ENCODE measurements at places on chromosomes 4 and X.

DNA sequence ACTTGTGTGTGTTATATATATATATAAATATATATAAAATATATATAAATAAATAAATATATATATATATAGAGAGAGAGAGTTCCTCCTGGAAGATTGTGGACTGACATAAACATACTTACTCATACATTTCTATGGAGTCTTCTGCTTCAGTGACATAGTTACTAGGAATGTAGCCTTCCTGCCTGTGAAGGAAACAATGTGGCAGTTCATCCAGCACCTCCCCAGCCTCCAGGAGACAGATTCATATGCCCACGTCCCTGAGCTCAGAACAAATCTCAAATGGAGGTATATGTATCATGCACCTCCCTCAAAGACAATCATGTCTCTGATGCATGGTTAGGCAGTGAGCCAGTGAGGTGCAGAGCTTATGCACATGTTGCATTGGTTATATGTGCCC lies 11.4 kb upstream of the TIMM8A start:
- DNase-seq = no peak

DNA sequence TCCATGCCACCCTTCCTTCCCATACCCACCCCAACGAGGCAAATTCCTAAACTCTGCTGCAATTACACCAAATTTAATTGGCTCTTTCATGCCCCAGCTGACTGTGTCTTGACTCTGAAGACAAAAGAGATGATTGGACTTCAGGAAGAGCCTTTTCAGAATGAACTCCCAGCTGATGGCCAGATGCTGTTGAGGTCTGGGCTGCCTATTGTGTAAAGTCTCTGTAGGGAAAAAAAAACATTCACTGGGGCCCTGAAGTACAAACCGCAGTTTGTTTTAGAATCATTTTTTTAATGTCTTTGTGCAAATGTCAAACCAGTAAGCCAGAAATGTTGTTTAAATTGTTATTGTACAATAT lies 174.8 kb downstream of the HHIP start:
- DNase-seq = no peak

DNA sequence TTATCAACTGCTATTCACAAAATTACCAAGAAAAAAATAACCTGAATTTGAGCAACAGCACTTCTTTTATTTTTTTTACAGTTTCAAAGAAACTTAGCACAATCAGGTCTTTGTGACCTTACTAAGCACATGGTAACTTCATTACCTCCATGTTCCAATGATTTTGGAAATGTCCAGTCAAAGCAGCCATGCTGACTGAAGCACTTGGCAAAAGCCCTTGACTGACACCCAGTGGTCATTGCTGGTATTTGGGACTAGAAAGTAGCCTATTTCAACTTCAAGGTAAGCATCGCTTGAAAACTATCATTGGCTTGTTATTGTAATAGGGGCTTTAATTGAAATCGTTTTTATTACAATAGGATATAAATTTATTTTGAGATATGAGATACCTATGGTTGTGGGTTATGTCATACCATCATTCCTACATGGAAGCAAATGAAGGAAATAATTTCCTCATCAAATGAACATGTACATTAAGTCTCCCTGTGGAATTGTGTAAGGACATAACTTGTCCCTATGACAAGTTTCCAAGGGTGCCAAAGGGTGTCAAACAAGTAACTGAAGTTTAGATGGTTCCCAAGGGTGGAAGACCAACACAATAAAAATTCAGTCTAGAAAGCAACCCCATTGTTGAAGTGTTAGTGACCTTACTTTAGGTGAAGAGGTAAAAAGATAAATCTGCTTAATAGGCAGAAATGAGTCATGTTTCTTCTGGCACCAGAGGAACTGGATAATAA lies 15.2 kb upstream of the ANXA10 start:
- DNase-seq = peak; percentile 37

DNA sequence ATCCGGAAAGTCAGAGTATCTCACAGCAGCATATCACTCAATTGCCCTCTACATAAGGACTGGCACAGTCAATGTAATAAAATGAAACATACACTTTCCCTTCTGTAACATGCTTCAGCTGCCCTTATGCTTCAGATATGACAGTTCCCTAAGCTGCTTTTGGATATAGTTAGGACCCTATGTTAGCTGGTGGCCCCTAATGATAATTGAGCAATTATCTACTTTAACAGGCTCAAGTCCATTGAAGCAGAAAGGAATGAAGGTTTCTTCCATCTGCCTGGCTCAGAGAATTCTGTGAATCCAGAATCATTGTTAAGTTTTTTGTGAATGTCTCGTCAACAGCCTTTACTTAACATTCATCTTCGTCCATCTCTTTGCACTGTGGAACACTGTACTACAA lies 951.2 kb upstream of the DIAPH2 start:
- no peak for DNase-seq

- no peak for DNase-seq
These were observed at the start of gene ITIH6 for GRCh38 chrX:54798137-54798536. ITIH6 (minus strand) TSS chrX:54798255; CDS start chrX:54798210, 45 bp downstream.

DNA sequence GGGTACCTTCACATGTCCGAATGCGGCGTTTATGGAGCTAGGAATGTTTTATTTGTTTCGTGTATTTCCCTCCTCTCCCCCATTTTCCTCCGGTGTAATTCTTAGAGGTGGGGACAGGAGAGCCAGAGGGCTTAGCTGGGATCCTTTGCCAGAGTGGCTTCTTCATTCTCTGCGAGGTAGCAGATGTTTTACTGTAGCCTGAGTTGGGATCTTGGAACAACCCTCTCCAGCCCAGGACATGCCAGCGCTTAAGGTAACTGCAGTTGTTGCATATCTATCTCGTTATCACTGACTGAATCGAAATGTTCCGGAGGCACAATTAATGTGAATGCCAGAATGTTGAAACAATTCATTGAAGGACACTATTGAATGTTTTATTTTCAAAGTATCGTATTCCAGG lies 59.0 kb upstream of the DYNLT3 start:
- no peak for DNase-seq

- DNase-seq = no peak
These were observed 22.0 kb downstream of the CT47C1 start for GRCh38 chrX:119094819-119095218.

DNA sequence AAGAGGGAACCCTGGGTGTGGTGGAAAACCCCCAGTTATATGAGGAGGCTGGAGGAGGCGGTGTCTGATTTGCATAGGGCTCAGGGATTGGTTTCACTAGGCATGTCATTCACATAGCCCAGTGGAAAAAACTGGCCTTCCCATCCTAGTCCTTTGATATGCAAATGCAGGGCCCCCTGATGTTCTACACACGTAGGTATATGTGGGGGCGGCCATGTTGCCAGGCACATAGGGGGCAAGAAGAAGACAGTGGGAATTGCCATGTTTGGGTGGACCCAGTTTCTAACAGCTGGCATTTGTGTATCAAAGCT lies 34.0 kb upstream of the ENPP6 start:
- DNase-seq = no peak

DNA sequence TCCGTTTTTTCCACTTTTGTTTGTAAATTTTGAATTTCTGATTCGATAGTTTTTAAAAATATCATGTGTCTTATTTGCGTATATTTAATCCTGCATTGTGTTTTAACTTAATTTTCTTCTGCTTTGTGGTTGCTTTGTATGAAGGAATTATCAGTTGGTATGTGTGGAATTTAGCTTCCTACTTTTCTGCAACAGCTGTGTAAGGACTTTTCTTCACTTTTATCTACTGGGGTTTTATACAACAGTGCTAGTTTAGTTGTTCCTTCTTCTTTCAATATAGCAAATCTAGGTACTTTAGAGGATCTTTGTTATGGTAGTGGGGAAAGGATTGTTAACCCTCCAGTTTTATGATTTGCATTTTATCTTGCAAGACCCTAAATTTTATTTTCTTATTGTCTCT lies 410.3 kb downstream of the CCSER1 start:
- no peak for DNase-seq

DNA sequence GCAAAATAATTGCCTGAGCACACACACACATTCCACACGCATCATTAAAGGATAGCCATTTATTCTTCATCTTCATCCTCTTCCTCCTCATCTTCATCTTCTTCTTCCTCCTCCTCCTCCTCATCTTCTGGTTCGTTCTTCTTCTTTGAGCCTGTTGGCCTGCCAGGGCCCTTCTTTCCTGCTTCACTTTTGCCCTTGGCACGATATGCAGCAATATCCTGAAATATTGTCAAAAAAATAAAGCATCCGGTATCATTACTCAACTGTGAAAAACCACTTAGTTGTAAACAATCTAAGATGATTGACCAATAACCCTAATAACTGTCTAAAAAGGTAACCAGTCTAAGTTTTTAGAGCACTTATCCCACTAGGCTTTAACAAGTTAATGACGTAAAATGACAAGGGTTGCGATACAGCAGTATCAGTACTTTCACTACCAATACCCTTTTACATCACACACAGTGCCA lies 2.1 kb downstream of the HMGB2 start:
- no peak for DNase-seq

GRCh38 chrX:5549512-5549911 lies 679.2 kb downstream of the NLGN4X start:
- DNase-seq = no peak

GRCh38 chr4:168240821-168241220 lies 77.7 kb downstream of the DDX60 start:
- DNase-seq = no peak

DNA sequence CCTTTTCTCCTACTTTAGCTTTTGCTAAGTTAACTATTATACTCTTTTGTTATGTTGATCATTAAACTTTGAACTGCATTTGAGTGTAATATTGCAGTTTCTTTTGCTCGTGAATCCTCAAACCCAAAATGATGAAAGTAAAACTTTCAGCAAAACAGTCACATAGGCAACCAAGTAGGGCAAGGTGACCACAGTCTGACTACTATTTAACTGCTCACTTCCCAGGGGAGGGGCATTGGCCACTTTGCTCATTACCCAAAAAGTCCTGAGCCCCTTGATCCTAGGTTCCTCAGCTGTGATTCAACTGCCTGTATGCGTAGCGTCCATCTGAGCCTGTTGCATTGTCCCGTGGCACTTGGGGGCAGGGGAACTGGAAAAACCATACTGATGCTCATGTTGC lies 17.0 kb downstream of the RBMX2 start:
- DNase-seq = no peak

DNA sequence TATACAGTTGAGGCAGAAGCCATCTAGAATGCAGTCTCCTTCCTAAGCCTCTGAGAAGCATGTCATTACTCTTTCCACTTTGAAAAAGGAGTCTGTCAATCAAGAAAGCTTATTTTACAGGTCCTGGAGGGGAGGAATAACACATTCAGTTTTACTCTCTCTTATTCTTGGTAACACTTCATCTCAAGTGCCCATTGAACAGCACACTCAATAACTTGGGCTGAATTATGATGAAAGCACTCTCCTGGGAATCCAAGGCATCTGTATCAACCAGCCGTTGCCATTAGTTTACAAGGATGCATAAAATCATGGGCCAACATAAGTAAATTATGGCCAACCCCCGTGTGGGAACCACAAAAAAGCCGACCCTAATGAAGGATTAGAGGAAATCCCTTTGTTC lies 282.4 kb downstream of the C4orf33 start:
- DNase-seq = peak; percentile 25

- DNase-seq = no peak
These were observed 645.9 kb downstream of the ANKRD50 start for GRCh38 chr4:124066595-124066994.

DNA sequence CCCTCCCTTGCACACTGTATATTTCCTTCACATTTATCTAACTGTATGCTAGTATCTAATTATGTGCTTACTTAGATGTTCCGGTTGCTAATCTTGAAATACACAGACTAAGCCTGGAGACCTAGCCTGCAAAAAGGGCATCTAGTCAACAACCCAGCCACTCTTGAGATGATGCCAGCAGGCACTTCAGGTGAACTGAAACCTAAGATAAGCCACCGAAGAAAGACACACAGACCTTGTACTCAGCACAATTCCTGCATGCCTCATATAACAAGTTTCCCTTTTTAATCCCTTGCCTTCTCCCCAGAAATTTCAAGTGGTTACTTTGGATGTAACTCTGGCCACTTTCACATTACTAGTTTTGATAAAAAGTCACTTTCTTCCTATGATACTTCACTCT lies 2506.6 kb downstream of the ARAP2 start:
- DNase-seq = no peak

DNA sequence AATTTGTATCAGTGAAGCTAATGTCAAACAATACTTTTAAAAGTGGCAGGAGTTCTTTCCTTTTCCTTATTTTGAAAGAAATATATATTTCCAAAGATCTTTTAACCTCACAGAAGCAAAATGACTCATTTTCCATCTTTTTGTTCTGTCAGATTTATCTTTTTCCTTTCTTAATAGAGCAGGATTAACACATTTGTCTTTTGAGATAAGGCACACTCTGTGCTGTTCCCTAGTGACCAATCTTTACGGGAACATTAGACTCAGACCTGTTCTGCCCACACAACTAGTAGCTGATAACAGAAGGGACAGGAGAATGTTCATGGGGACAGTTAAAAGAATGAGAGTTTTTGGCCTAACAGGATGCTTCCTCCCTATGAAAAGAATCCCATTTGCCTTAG lies 381.2 kb downstream of the STPG2 start:
- DNase-seq = no peak

- DNase-seq = no peak
These were observed 249.1 kb downstream of the RPA4 start for GRCh38 chrX:97132664-97133415.

GRCh38 chr4:97103252-97103651 lies 1040.0 kb downstream of the STPG2 start:
- DNase-seq = no peak

Measured in NCI-H345 (cell line).